ENCODE measurements at places on chromosomes 7 and 10.

GRCh38 chr7:65722361-65722792, 150.5 kb upstream of the VKORC1L1 start:
- DNase-seq, result peak; percentile 46

GRCh38 chr7:147509541-147510200, 1080.9 kb upstream of the C7orf33 start:
- no peak for DNase-seq

DNA sequence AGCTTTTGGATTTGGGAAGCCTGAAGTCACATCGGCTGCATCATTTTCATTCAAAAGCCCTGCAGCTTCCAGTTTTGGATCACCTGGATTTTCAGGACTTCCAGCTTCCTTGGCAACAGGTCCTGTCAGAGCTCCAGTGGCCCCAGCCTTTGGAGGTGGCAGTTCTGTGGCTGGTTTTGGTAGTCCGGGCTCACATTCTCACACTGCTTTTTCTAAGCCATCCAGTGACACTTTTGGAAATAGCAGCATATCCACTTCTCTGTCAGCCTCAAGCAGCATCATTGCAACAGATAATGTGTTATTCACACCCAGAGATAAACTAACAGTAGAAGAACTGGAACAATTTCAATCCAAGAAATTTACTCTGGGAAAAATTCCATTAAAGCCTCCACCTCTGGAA, 18.5 kb downstream of the NUP42 start:
- no peak for DNase-seq

DNA sequence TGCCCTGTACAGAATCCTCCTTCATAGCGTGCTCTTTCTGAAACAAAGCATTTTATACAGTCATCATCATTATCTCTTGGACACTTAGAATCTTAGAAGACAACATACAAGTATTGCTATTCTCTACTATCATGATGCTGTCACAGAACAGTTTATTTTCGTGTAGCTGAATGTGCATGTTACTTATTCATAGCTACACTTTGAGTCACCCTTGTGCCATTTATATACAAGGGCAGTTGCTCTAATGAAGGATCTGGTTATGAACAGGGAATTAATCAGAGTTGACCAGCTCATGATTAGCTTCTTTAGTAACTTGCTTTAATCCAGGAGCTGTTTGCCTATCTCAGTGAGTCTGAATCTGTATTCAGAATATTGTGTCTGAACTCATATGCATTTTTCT, 11.2 kb downstream of the CASP2 start:
- DNase-seq, result no peak

GRCh38 chr7:78716876-78717275, 736.6 kb downstream of the MAGI2 start:
- no peak for DNase-seq

DNA sequence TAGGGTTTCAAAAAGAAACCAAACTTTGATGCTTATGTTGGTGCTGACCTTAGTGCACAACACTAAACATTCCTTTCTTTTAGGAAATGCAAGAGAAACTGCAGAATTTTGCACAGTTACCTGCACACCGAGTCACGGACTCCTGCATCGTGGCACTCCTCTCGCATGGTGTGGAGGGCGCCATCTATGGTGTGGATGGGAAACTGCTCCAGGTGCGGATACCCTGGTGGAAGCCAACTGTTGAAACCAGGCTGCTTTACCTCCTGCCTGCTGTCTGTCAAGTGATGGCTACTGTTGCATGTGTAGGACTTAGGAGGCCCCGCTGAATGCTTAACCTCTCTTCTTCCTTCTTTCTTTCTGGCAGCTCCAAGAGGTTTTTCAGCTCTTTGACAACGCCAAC, 11.7 kb downstream of the CASP2 start:
- DNase-seq, result peak; percentile 22

- no peak for DNase-seq
Observed at GRCh38 chr7:29207162-29207801, 12.7 kb downstream of the CHN2 start.

GRCh38 chr7:102836191-102836919, 76.4 kb upstream of the LRRC17 start:
- DNase-seq, result no peak

DNA sequence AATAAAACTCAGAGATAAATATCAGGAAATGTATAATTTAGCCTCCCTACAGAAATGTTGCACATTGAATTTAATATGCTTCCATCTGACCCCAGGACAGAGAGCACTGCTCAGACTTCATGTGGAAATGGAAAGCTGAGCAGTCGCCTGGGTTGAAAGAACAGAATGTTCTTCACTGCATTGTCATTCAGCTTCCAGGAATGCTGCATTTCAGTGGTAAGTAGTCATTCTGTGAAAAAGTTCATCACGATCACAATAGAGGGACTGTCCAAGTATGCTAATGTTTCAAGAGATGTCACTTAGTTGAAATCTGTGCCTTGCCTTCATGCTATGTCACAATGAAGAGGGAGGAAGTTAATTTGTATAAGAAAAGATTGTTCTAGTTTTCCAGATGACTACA, 147.3 kb downstream of the NRCAM start:
- DNase-seq, result no peak

DNA sequence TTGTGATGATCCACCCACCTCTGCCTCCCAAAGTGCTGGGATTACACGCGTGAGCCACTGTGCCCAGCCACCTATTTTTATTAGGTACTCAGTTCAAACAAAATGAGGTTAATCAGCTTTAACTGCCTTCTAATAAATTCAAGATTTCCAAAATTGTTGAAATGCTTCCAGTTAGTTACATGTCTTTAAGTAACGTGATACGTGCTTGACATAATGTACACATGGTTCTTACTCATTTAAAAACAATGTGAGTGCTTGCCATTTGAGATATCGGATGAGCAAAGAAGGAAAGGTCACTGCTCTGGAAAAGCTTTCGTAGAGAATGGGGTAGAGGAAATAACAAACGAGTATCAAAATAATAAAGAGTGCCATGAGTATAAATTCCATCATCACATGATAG, 83.6 kb downstream of the KMT2E start:
- no peak for DNase-seq

DNA sequence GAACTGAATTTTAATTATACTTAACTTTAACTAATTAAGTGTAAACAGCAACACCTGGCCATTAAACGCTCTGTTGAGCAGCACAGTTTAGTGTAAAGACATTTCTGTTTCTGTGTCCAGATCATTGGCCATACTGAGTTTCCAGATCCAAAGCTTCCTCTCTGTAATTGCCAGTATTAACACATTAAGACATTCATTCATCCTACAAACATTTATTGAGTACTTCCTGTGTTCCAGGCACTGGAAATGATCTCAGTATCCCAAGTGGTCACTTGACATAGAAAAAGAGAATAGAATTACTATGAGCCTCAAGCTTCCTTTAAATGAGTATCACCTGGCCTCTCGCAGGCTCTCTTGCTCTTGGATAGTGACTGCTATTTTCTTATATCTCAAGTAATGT, 618.1 kb downstream of the SORCS3 start:
- no peak for DNase-seq

GRCh38 chr7:47690902-47691558, 109.1 kb upstream of the TNS3 start:
- DNase-seq, result no peak

GRCh38 chr7:286266-286665, 3.7 kb upstream of the FOXL3 start:
- no peak for DNase-seq

DNA sequence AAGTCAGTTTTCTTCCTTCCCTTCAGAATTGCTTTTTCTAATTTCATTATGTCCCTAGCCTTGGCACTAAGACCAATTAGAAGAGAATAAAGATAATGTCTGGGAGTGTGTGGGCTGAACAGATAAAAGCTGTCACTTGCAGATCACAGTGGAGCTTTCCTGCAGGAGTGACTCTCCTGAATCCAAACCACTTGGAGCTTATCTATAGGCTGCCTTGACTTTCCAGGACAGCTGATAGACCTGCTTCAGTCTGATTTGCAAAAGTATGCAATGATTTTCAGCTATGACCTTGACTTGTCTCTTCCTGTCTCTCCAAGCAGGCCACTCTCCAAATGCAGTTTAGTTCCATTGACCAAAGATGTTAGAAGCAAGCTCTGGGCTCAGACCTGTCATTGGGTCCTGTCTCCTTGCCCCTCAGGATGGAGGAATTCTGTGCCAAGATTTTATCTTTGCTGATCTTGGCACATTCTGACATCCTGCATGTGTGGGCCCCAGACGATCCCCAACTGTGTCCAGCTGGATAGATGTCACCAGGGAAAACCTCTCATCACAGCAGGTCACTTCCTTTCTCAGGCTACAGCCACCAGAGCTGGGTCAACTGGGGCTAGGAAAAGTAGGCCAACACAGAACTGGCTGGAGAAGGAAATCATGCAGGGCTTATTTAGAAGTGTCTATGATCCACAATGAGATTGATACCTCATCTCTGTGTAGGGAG, 120.9 kb upstream of the ZNF438 start:
- DNase-seq, result no peak

GRCh38 chr7:83798489-83798888, 149.6 kb upstream of the SEMA3E start:
- no peak for DNase-seq

DNA sequence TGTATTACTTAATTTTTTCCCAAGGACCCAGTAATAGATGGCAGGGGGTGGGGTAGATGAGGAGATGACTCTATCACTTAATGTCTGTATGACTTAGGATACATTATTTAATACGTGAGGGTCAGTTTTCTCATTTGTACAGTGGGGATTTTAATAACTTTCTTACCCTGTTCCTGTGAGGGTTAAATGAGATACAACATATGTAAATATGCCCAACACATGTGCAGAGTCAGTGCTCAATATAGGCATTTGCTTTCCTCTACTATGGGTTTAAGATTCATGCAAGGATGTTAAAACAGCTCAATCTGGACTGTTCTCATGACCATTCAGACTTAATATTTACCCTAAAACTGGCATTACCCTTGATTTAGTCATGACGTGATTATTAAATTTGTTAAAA, 31.2 kb downstream of the ST7 start:
- DNase-seq, result no peak

DNA sequence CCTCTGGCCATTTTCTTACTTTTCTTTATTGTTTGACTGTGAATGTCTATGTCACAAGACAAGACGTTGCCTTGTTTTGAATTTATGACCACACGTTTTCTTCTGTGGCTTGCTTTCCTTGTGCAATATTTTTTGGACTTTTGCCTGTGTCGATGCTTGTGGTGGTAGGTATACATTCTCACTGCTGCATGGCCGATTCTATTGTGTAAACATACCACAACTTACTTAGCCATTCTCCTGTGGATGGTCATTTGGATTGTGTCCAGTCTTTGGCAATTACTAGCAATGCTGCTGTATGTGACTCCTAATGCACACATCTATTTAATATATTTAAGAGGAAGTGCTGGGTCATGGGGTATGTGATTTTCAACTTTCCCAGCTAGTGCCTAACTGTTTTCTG, 18.0 kb upstream of the DLG5 start:
- no peak for DNase-seq

- DNase-seq, result no peak
Observed at GRCh38 chr7:13050703-13051102, 363.3 kb downstream of the ARL4A start.

DNA sequence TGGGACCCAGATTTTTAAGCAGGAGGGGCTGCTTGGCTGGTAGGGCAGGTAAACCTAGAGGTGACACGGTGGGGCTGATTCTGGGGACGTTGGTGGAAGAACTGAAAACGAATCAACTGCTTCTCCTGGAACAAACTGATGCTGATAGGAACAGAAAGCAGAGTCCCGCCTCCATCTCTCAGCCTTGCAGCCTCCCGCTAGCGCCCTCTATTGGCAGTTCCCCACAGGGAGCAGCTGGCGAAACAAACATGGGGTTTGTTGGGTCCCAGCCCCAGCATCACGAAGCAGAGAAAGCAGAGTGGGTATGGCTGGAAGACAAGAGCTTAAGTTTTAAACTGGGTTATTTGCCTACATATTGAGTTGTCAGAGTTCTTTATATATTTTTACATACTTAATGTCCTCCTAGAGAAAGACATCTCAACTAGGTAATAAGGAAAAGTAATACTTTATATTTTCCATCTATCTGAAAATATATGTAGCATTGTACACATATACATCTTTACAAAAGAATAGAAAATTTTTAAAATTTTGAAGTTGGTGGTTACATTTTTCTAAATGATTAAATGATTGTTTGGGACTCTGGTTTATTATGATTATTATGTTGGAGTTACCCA, 42.3 kb upstream of the FOXI2 start:
- peak; percentile 37 for DNase-seq

DNA sequence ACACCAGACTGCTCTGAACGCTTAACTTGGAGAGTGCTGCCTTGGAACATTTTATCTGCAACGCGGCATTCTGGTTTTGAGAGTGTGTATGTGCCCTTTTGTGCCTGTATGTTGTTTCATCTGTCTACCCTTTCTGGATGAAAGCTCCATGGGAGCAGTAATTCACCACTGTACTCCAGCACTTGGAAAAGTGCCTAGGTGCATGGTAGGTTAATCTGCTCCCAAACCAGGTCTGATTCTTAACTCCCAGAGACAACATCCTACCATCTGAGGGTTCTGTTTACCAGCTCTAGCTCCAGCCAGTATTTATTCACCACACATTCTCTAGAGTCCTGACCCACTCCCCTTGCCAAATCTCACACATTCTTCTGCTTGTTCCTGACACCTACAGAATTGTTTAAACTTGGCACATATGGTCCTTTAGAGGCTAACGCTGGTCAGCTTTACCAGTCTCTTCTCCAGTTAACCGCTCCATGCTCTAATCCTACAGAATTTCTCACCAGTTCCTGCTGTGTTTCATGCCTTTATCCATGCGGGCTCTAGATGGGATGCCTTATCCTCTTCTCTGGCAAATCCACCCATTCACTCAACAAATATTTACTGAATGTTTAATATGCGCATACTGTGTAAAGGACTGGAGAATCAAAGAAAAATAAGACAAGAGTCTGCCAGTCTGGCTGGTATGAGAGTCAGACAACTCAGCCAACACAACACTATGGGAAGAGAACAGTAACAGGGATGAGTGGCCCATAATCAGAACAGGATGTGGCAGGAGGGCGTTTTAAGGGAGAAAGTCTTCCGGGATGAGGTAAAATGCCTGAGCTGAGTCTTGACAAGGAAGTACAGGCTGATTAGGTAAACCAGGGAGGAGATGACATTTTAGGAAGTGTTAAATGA, 46.3 kb downstream of the MTPN start:
- no peak for DNase-seq

- DNase-seq, result peak; percentile 28
Observed at GRCh38 chr7:41940760-41941343, 238.0 kb upstream of the INHBA start.
